ENCODE measurements at places on chromosomes 3 and 15.
A peak's percentile ranks its signal among the peaks of the same experiment; 100 is the strongest.

GRCh38 chr15:96312641-96313335 is 17.7 kb upstream of the NR2F2 start:
- DNase-seq: peak; percentile 81

DNA sequence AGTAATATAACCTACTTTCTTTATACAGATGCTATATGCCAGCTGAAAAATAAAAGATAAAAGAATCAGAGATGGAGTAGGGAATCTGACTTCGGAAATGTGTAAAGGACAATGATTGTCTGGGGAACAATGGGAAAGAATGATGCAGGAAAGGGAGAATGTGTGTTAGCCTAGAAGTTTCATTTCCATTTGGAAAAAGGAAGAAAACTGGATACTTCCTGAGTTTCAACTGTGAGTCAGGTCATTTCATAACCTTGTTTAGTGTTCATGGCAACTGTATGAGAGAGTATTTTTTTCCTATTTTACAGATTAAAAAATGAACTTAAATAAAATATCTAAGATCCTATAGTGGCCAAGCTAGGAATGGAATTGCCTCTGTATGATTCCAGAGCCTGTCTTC is 261.3 kb upstream of the NECTIN3 start:
- DNase-seq: peak; percentile 77

- DNase-seq: no peak
These were observed 144.6 kb downstream of the LPP start for GRCh38 chr3:188298585-188298984.

DNA sequence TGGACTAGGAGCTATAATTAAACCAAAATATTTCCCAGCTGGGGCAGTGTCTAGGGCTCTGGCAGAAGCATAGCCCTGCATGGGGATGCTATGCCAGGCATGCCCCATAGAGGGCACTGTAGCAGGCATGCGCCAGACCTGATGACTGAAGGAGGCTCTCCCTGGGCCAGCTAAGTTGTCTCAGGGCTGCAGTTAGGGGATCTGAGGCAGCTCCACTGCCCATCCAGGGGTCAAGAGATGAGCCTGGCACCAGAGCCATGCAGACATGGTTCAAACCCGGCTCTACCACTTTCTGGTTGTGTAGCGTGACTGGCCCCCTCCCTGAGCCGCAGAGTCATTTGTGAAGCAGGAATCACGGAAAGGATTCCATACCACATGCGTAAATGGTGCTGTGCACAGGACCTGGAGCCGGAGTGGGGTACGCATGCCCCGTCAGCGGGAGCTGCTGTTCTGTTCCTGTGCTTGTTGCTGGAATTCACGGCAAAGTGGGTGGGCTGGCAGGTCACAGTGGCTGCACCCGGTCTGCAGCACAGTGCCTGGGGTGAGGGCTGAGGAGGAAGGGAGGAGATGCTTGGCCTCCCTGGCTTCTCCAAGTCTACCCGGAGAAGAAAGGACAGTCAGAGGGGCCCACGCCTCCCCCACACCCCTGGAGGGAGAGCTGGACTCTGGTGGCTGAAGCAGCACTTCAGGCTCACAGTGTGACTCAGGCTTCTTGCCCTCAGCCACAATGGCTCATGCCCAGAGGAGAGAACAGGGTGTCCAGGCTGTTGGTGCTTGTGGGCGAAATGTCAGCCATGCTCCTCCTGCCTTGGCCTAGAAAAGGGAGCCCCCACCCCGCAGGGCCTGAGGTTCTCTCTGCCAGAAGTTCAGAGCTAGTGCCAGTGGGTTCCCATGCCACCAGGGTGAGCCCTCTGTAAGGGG is 43.1 kb downstream of the DNASE1L3 start:
- no peak for DNase-seq

DNA sequence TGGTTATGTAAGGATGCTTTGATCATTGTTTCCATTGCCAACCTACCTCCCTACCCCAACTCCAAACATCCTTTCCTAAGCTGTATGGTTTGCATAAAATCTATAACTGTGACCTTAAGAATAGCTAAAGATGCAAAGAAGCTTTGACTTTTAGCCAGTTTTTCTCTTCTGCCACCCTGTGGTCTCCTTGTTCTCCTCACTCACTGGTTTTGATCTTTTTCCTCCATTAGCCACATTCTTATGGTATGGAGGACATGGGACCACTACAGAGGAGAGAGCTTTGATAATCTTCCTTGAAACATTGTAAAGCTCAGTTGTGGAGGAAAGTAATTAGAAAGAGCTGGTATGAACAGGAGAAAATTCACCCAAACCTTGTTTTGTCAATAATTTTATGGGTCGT is 115.9 kb downstream of the NEK11 start:
- DNase-seq: no peak

DNA sequence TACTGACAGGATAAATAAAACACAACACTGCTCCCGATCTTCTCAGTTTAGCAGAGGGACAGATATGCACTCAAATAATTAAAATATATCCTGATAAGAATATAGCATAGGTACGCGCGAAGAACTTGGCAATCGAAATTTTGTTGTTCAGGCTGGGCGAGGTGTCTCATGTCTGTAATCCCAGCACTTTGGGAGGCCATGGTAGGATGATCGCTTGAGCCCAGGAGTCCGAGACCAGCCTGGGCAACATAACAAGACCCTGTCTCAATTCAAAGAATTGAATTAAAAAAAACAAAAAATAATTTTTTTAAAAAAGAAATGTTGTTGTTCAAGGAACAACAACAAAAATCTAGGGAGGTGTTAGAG is 7.6 kb downstream of the B2M start:
- no peak for DNase-seq

GRCh38 chr15:73052653-73053397 is 562 bp downstream of the NEO1 start:
- DNase-seq: peak; percentile 33

DNA sequence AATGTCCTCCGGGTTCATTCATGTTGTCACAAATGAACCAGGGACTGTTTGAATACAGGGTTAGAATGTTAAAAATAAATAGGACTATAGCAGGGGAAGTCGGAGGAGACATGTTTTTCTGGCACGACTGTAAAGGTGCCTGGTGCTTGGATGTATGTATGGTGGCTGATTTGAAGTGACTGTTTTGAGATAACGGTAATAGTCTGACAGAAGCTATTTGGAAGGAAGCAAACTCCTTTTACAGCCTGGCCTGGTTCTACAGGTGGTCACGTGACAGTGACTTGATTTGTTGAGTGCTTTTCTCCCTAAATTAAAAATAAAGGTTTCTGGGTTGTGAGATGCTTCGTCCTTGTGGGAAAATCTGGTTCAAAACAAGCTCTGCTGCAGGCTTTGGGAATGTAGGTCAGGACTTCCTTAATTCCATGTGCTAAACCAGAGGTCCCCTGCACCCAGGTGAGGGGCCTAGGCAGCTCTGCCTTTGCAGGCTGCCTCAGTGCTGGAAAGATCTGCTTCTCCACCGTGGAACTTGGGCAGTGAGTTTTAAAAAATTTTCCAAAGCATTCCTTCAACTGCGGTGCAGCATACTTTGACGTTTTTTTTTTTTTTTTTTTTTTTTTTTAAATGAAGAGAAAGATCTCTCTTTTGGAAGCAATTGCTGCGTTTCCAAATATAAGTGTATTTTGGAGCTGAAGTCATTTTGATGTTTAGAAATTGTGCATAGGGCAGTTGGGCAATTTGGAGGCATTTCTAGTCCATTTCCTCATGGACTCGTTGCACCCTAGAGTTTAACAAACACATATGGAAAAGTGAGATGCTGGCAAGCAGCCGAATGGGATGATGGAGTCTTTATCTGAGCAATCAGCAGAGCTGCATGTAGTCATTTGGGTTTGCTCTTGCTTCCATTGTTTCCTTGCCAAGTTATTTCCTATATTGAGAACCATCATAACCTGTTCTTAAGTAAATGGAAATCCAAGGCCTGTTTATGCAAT is 30.9 kb downstream of the ITPR1 start:
- no peak for DNase-seq

DNA sequence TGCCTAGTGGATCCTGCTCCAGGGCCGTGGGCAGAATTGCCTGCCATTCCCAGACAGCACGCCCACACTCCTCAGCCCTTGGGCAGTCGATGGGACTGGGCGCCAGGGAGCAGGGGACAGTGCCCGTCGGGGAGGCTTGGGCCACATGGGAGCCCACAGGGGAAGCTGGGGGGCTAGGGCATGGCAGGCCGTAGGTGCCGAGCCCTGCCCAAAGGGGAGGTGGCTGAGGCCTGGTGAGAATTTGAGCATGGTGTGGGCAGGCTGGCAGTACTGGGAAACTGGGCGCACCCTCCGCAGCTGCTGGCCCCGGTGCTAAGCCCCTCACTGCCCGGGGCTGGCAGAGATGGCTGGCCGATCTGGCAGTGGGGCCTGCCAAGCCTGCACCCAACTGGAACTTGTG is 1225.9 kb upstream of the EPHA6 start:
- no peak for DNase-seq

DNA sequence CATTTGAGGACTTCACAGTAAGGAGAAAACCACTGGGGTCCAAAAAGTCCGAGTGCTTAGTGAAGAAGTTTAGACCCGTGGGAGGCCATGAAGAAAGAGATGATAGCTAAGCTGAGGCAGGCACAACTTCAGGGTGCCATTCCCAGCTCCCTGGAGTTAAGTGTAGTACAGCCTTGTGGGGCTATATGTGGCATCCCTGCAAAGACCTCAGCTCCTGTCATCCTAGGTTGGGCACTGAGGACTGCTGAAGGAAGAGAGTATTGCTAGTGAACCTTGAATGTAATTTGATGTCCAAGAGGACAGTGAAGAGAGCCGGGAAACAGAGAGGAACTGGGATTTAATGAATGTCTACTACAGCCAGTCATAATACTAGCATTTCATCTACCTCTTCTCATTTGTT is 162.1 kb downstream of the AKAP13 start:
- no peak for DNase-seq

GRCh38 chr3:32340039-32340438 is 51.6 kb upstream of the CMTM7 start:
- peak; percentile 50 for DNase-seq

DNA sequence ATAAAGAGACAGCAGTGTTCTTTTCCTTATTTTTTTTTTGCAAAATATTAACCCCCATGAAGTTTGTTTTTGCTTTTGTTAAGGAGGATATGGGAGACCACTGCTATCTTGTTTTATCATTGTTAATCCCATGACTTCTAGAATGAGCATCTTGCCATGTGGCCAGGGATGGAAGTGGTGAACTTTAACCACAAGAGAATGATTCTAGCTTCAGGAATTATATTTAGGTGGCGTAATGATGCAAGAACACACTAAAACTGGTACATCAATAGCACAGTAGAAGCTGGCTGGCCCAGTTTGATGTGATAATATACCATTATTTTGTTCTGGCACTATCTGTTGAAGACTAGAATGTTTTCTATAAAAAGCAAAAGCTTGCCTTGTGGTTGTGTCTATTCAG is 720.9 kb downstream of the GRM7 start:
- no peak for DNase-seq

DNA sequence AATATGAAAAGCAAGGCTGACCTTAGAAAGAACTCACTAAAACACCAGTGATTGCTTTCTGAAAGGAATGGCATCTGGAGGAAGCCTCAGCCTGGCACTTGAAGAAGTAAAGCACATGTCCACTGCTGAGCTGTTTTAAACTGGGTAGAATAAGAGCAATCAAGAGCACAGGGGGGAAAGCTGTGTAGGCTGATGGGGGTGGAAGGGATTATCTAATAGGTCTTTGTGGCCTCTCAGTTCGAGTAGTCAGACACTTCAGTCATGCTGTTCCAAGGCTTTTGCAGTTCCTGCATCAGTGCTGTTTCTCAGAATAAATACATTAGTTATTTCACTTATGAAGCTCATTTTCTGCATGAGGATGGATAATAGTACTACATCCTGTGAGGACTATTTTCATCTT is 22.6 kb downstream of the CCDC191 start:
- no peak for DNase-seq

- DNase-seq: no peak
These were observed 42.8 kb downstream of the TFDP2 start for GRCh38 chr3:142106548-142106947.

DNA sequence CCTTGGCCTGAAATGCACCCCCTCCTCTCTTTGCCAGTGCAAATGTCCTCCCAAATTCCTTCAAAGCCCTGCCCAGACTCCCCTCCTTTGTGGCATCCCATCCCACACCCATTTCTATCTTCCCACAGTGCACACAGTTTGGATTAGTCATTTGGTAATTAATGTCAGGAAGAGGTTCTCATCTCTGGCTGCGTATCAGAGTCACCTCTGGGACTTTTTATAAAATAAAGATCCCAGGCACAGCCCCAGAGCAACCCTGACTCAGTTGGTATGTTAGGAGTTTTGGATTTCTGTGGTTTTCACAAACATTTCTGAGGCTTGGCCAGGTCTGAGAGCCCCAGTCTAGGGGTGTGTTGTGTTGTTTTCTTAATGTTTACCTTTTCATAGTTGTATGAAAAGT is 41.6 kb downstream of the C3orf20 start:
- peak; percentile 34 for DNase-seq

DNA sequence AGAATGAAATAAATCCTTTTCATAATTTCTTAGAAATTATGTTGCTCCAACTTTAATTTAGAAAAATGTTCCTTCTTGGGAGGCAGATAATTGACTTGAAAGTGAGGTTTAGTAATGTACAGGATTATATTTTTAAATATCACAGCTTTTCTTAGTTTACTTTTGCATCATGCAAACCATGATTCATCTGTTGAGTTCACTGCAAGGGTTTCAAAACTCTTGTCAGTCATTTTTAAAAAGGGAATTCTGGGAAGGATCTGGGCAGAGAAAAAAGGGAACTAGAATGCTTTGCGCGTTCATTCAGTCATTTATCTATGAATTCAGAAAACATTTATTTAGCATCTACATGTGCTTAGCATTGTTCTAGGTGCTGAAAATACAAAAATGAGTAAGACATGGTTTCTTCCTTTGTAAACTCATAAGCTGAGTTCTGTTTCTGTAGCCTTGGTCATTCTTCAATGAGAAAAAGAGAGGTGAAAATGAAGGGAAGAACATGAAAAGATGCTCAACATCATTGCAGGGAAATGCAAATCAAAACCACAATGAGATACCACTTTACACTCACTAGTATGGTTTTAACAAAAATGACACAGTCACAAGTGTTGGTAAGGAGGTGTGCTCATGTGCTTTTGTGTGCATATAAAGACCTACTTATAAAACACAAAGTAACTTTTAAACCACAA is 209.1 kb downstream of the NR1D2 start:
- DNase-seq: no peak

DNA sequence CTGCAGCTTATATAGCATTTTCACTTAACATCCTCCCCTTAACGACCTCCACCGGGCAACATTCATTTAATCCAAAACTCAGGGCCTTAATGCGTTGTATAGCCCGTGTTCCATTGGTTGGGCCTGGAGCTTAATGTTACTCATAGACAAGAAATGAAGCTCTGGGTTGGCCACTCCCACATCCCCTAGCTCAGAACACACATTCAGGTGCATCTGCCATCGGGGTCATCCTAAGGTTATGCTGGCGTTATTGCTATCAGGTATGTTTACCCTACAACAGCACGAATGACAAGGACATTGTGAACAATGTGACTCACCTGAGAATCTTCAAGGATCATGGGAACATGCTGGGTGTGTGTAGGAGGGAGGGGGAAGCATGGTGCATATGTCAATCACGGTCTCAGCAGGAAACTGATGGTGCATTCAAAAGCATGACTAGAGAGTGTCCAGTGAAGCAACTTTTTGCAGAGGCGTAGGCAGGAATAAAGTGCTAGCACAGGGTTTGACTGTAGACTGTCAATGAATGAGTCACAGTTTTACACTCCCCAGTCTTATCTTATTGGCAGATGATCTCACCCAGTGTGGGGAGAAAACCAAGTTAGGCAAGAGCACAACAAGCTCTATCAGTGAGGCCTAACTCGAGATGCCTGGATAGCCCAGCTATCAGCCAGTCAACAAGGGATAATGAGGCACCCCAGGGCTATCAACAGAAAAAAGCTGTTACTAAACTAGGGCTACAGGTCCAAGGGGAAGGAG is 402.1 kb upstream of the MCTP2 start:
- peak; percentile 18 for DNase-seq

GRCh38 chr15:52180851-52181450 is 10.2 kb downstream of the GNB5 start:
- no peak for DNase-seq
